ENCODE measurements at places on chromosomes 12 and 14. TPM values are rescaled to one million over a fixed set of nuclear protein-coding genes. Genes with fewer than 3 reads are reported as not detected.

DNA sequence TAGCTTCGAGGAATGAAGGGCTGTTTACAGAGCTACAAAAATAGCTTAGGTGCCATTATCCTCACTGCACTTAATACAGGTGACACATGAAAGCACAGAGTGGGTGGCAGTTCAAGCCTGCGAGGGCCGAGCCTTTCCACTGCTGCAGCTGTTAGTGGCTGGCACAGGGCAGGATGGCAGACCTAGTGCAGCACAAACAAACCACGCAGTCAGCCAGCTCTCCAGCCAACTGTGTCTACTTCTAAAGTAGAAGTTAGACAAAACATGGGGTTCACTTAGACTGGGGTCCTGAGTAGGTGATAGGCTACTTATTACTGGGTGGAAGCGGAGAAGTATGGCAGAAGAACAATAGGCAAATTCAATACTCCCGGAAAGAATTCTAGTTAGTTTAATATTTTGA lies 95.4 kb downstream of the DUSP16 start:
- DNase-seq: no peak

- no peak for DNase-seq
Observed at GRCh38 chr12:49947593-49948226, 2.8 kb upstream of the AQP2 start.

- no peak for DNase-seq
Observed at GRCh38 chr14:57831981-57832380, 33.9 kb downstream of the SLC35F4 start.

DNA sequence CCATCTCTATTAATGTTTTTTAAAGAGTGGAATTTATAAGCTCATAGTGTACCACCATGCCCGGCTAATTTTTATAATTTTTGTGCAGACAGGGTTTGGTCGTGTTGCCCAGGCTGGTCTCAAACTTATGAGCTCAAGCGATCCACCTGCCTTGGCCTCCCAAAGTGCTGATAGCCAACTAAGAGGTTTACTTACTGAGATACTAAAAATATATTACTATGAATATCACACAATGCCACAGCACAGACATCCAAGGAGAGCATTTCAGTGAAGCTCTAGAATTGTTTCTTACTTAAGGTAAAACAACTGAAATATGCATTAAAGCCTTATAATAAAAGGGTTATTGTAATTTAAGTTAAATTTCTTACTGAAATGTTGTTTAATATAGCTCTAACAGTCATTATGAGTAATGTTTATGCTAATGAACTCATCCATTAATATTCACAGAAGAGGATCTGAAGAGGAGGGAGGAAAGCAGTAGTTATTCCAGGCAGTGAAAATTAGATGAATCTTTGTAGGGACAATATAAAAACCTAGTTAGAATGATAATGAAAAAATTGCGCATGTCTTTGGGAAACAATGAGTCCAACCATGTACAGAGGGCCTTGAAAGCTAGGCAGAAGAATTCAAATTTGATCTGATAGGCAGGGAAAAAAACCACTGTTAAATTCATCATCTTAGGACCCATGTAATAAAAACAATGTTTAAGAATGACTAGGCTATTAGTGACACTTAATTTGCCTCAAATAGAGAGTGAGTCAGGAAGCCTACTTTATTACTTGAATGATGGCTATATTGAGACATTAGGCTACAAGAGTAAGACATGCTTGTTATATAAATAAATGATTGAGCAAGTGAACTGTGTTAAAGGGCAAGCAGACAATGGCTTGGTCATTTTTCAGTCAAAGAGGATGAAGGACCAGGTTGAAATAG lies 99.2 kb downstream of the SLC41A2 start:
- DNase-seq: no peak

GRCh38 chr12:124509676-124510300 lies 57.6 kb downstream of the NCOR2 start:
- no peak for DNase-seq

DNA sequence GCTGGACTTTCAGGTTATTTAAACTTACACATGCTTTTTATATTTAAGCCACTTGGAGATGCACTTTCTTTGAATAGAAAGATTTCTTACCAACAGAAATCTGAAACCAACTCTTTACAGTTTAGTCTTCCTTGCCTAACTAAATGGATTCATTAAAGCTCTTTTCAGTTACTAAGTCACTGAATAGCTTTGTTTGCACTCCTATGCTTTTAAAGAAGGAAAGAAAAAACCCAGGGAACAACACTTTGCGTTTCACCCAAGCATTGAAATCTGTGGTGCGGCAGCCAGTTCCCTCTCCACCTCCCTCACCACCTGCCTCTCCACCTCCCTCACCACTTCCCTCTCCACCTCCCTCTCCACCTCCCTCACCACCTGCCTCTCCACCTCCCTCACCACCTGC lies 70.3 kb downstream of the RIMBP2 start:
- no peak for DNase-seq

DNA sequence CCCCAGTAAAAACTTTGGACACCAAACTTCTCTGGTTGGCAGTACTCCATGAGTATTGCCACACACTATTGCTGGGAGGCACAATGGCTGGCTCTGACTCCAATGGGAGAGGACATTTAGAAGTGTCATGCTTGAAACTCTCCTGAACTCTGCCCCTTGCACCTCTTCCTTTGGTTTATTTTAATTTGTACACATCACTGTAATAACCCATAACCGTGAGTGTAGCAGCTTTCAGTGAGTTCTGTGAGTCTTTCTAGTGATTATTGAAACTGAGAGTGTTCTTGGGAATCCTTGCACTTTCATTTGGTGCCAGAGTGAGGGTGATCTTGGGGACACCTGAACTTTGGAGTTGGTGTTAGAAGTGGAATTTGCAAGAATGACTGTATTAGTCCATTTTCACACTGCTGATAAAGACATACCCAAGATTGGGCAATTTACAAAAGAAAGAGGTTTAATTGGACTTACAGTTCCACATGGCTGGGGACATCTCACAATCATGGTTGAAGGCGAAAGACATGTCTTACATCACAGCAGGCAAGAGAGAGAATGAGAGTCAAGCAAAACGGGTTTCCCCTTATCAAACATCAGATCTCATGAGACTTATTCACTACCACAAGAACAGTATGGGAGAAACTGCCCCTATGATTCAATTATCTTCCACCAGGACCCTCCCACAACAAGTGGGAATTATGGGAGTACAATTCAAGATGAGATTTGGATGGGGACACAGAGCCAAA lies 41.3 kb upstream of the CEP83 start:
- no peak for DNase-seq

DNA sequence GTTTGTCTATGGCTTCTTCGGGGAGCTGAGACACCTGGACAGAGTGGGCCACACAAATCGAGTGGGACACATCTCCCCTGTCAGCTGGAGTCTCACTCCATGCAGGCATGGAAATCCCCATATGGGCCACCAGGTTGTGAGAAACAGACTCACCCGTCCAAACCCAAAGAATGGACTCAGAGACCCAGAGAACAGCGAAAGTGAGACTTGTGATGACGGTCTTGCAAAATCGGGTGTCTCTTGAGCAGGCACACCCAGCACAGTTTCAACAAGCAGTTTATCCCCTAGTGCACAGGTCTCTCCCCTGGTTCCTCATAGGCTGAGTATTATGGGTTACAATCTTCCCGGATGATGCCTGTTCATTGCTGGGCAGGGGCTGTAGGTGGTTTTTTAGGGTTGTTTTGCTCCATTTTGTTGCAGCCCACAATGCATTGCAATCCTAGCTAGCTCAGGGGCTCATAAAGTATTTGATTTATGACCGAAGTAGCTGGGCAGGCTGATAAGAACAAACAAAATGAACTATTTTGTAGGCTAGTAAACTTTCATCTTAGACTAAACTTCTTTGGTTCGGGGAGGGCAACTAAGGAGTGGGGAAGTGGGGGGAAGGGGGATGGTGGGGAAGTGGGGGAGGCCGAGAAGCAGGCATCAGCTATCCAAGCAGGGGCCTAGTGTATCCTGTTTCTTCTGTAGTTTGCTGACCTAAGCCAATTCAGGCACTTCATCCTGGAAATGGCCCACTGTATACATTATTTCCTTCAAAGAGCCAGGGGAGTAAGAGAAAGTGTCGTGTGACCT lies 45.3 kb downstream of the IQSEC3 start:
- no peak for DNase-seq

- no peak for DNase-seq
Observed at GRCh38 chr12:18658829-18659228, 79.0 kb downstream of the PLCZ1 start.

GRCh38 chr14:81589381-81590065 lies 55.9 kb upstream of the SEL1L start:
- DNase-seq: no peak

DNA sequence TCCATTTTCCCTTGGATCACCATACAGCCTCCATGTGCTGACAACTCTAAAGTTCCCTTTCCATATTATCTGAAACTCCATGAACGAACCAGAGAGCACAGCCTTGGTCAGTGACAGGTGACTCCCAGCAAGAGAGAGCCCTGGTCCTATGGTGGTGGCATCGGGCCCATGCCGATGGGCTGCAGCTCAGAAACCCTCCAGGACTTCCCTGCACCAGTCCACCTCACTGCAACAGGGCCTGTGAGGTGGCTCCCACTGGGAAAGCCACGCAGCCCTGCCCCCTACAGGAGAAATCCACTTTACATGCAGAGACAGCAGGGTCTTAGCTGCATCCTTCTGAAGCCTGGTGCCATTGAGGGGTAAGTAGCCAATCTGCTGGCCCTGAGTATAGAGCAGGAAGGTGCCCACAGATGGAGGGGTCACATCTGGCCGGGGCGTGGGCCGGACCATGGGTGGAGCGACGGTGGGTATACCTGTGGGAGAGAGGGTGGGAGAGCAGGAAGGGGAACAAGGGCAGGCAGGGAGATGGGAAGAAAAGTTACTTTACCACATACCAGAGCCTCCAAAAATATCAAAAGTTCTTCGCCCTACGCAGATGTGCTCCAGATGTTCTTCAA lies 24.7 kb downstream of the RTRAF start:
- DNase-seq: no peak

DNA sequence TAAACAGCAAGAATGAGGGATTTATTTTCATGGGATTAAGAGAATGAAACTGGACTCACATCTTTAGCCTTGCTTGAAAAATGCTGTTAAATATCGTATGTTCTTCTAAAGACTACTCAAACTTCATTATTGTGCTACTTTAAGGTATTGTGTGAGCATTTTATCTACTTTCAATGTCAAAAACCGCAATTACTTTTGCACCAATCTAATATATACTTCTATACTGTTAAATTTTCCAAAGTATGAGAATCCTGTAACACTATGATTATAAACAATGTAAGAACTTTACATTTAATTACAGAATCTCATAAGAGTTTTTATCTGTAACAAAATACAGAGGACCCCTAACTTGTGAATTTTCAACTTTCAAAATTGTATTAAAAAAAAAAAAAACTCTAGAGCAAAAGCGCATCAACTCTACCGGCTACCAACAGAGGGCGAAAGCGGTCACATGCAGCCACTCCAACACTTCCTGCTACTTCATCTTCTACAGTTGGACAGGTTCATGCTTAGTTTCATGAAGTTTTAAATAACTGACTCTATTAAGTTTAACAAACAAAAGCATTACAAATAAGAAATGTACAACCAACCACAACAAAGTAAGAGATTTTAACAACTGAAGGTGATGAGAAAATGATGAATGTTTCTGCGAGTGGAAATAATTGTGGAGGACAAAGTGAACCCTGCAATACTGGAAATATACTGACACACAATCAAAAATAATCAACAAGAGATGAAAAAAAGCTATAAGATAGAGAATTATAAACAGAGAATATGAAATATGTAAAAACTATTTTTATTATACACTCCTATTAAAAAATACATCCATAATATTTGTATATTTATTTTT lies 210.9 kb downstream of the MED13L start:
- DNase-seq: peak; percentile 13

DNA sequence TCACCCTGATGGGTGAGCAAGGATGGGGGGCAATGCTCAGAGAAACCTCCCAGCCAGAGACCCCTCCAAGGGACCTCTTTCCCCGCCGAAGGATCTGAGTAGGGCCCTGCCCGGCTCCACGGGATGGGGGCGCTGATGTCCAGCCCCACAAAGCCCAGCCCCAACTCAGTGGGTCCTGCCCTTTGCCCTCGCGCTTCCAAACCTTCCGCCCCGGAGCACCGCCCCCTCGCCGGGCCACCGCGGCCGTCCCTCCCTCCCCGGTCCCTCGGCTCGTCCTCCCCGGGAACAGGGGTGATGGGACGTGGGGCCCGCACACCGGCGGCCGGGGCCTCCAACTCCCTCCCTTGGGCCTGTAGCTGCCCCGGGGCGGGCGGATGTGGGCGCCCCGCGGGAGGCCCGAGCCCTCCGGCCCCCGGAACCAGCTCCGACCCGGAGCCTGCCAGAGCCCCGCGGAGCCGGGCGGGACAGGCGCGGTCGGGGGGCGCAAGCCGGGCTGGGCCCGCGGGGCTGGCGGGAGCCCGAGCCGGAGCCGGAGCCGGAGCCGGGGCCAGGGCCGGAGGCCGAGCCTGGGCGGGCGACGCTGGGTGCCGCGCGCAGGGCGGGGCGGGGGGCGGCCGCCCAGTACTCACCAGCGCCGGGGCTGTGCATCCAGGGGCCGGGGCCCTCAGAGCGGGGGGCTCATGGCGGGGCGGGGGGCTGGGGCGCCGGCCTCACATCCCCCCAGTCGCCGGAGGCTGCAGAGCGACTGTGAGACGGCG lies 386 bp downstream of the HDAC7 start:
- DNase-seq: peak; percentile 34

DNA sequence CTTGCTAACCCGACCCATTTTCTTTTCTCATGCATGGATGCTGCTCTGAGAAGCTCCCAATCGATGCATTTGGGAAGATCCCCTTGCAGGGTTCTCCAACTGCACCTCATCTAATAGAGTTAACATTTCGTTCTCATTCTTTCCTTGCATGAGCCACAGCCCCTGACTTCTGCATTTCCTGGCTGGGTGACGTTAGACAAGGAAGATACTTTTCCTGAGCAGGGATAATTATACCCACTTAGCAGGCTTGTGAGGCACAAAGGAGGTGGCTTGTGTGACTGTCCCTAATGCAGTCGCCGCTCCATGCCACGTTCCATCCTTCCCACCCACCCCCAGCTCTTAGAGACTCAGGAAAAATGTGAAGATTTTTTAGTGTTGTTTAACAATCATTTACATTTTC lies 195.1 kb downstream of the CHST11 start:
- no peak for DNase-seq

The KRT7 gene
- 10.4 TPM for total RNA-seq

The KLHL33 gene
- total RNA-seq: 0.30 TPM

The SNW1 gene
- 50.7 TPM for total RNA-seq

The BCAT1 gene
- 23.8 TPM for total RNA-seq

The C12orf56 gene
- 1.1 TPM for total RNA-seq

The PSMD9 gene
- total RNA-seq: 34.2 TPM

The DRAM1 gene
- total RNA-seq: 4.7 TPM

Measured in skin of body (tissue), 3 donors.